ENCODE measurements at places on chromosomes 11 and 22.

DNA sequence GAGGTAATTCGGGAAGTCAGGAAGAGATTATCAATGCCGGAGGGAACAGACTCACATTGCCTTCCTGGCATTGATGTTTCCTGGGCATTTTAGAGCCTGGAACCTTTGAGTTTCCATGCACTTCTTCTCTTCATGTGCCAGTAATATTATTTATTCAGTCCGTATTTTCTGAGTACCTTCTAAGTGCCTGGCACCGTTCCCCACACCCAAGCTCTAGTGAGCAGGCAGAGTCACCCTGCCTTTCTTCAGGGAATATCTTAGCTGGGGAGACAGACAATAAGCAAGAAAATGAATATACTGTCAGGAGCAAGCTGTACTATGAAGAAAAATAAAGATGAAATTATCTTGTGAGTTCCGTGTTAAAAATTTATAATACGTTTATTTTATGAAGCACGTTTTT lies 136.2 kb upstream of the SEZ6L start:
- DNase-seq, result no peak

GRCh38 chr11:128271401-128271800 lies 316.0 kb downstream of the ETS1 start:
- no peak for DNase-seq

GRCh38 chr11:61357233-61357893 lies 4.3 kb downstream of the CYB561A3 start:
- peak; percentile 66 for DNase-seq

DNA sequence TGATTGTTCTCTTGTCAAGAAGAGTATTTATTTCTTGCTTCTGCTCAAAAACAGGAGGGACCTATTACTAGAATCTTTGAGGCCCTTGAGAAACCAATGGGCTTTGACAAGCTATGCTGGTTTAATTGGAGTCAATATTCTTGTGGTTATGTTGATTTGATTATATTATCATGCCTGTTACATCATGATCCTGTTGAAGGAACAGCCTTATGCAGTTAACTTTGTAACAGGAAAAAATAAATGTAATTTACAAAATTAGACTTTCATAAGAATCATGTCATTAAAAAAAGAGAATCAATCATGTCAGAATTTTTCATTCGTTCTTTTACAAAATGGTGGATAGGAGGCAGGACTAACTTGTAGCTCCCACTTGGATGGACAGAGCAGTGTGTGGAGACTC lies 386.1 kb upstream of the DDI1 start:
- DNase-seq, result no peak

GRCh38 chr11:74203966-74204365 lies 32.9 kb downstream of the PPME1 start:
- no peak for DNase-seq

GRCh38 chr11:65338676-65339075 lies 5.0 kb downstream of the DPF2 start:
- no peak for DNase-seq

GRCh38 chr22:19674129-19674928 lies 40.0 kb upstream of the SEPTIN5 start:
- DNase-seq, result no peak

- DNase-seq, result no peak
These were observed 98.9 kb upstream of the SLC5A12 start for GRCh38 chr11:26820739-26821138.

DNA sequence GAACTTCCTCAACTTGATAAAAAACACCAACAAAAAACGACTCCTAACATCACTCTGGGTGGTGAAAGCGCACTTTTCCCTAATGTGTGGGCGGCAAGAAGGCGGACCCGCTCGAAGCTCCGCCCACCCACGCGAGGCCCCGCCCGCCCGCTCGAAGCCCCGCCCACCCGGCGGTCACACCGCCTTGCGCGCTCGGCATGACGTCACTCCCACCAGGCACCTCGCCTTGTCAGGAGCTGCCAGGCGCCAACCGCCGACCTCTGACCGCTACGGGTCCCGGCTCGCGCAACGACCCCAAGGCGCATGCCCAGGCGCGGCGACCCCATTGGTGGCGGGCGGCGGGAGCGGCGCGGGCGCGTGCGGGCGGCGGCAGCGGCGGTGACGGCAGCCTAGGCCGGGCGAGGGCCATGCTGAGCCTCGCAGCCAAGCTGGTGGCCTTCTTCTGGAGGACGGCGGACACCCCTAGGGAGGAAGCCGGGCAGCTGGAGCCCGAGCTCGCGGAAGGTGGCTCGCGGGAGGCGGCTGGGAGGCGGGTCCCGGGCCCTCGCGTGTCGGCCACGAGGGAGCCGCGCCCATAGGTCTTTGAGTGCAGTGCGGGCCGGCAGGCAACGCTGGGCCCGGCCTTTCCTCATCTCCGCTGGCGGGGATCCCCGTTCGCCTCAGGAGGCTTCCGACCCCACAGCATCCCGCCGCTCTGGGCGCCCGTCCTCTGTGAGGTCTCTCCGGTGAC lies at the start of gene MOV10L1:
Gene MOV10L1, plus strand, starts transcription at position 325 of the 730 bp plus-strand sequence. Its CDS starts 83 bp downstream, at position 408.
- no peak for DNase-seq

GRCh38 chr11:74541466-74541865 lies 47.9 kb upstream of the LIPT2 start:
- no peak for DNase-seq

DNA sequence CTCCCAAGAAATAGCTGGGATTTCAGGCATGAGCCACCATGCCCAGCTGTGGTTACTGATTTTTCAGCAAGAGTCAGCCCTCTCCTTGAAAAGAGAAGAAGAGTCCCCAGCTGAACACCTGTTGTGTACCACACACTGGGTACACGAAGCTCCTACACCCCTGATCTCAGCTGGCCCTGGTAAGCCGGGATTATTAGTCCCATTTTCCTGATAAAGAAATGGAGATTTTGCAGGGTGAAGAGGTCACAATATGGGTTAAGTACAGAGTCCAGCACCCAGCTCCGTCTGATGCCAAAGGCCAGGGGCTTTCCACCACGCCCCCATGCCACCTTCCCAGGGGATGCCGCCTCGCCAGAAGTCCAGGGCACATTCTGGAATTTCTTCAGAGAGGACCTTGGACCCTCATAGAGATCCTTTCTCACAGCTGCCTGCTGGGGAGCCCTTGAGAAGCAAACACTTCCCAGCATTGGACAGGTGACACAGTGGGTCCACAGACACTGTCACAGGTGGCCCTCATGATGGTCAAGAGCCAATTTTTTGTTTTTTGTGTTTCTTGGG lies 19.8 kb upstream of the HMOX1 start:
- DNase-seq, result no peak

- no peak for DNase-seq
These were observed 30.9 kb downstream of the OR4D9 start for GRCh38 chr11:59542142-59542810.

DNA sequence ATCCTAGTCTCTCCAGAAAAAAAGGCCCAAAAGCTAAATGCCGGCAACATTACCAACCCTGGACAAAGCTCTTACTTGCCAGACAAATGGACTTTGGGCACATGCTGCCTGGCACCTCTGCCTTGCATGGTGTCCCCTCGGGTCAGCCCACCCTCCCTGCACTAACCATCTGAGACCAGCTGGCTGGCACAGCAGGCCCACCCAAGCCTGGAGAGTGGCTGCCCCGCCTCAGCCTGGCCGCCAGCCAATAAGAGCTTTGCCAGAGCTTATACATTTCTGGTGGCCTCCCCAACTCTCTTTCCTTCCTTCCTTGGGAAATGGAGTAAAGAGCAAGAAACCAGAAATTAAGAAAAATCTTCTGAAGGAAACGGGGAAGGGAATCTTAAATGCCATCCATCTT lies 24.5 kb downstream of the MCHR1 start:
- DNase-seq, result no peak

GRCh38 chr11:119863851-119864601 lies 135.0 kb upstream of the NECTIN1 start:
- no peak for DNase-seq

Measured in GM13976 (cell line).